ENCODE measurements at places on chromosomes 6 and 20.

DNA sequence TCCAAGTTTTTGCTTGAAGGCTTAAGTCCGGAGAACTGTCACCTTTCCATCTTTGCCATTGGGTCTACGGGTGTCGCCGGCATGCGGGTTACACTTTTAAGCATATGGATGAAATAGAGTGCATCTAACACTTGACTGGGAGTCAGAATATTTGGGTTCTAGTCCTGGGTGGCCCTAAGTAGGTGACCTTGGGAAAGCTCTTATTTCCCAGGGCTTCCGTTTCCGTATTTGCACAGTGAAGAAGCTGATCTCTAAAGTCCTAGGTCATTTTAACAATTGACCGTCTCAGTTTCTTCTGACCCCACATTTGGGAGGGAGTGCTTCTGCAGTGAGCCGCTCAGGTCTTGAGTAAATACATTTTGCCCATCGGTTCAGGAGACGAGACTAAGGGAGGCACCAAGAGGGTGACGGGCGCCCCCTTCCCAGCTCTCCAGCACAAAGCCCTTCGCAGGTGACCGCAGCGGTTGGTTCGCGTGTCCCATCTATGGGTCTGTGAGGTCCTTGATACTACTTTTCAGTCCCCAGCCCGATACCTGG lies 651 bp upstream of the BLTP3A start:
- peak; percentile 55 for ATAC-seq

DNA sequence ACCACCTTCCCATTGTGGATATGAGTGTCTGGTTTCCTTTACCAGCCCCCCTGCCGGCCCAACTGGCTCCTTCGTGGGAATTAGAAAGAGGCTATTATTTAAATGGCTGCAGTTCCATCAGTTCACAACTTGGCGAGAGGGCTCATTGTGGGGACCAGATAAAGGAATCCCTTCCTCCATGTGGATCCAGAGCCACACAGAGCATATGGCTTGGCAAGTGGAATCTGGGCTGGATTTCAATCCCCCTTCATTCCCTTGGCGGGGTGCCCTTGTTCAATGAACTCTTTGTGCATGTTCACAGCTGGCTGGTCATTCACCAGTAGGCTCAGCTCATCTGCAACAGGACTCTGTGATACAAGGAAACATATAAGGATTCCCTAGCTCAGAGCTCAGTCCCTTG lies 140.6 kb downstream of the OPN5 start:
- no peak for ATAC-seq

GRCh38 chr20:58546756-58547622 lies 31.8 kb upstream of the APCDD1L start:
- no peak for ATAC-seq

DNA sequence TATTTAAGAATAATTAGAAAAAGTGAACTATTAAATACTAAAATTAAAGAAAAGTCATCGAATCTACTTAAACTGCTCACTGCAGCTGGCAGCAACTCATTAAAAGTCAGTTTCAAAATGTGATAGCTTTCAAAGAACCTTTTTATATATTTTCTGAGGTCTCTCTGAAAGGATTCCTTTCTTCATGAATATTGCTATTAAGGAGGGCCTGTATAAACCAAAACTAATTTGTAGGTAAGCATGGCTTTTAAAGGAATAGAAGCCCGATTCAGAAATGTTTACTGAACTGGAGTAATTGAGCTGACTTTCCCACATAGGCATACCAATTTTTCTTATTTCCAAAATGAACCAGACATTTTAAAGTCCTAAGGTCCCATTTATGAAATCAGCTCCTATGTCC lies 41.2 kb upstream of the ENPP1 start:
- ATAC-seq = no peak

DNA sequence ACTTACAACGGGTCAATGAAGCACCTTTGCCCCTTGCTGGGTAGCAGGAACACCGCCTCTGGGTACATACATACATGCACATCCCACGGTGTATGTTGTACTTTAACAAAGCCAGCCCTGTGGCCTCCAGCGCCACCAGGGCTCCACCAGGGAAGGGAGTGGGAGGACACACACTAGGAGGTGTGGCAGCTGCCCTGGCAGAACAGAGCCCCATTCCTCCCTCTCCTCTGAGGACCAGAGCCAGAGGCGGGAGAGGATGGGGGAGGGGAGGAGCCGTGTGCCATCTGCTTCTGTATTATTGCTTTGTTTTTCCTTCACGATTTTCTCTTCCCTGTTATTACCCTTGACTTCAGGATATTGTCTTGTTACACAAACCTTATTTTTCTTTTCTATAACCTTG lies 105.8 kb upstream of the TRAF3IP2 start:
- no peak for ATAC-seq

GRCh38 chr6:142737368-142738034 lies 207.5 kb downstream of the HIVEP2 start:
- no peak for ATAC-seq

- ATAC-seq = no peak
Measured at GRCh38 chr6:149754548-149754947, 5.0 kb downstream of the PCMT1 start.

- peak; percentile 58 for ATAC-seq
Measured at GRCh38 chr20:36604952-36605398, 604 bp upstream of the RAB5IF start.

DNA sequence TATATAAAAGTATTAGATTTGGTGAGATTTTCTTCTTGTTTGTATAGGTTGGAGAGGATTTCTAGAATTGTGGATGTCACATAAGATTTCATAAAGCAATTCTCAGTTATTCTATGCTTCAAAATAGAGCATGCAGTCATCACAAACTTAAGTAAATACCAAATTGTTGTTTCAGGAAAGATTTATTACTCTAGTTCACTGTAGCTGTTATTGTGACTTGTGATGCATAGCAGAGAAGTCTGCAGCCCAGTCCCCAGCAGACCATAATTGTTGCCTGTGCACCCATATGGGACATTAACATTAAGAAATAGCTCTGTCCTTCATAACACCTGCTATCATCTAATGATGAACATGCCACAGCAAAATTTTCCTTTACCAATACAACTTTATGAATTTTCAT lies 228.0 kb upstream of the FAM83B start:
- ATAC-seq = no peak

- no peak for ATAC-seq
Measured at GRCh38 chr20:10660661-10661060, 13.1 kb downstream of the JAG1 start.
